ENCODE measurements at places on chromosomes 7 and 10.

- no peak for DNase-seq
Measured at GRCh38 chr10:126924915-126925300, 19.7 kb downstream of the DOCK1 start.

- DNase-seq, result no peak
Measured at GRCh38 chr7:55018361-55019190, at the start of gene EGFR. Gene EGFR, plus strand, starts transcription at chr7:55019017. Its CDS starts 261 bp downstream, at chr7:55019278.

DNA sequence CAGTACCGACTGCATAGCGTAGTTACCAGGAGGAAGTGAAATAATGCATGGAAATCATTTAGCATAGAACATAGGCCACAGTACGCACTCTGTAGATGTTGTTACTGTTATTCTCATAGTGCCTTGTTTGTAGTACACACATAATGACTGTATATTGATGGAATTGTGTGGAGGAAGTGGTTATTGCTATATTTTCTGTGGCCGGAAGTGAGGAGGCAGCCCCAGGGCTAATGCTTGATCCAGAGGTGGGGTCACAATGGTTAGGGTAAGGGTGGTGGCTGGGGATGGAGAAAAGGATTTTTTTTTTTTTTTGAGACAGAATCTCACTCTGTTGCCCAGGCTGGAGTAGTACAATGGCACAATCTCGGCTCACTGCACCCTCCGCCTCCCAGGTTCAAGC lies 4.5 kb upstream of the MGAM start:
- DNase-seq, result no peak

DNA sequence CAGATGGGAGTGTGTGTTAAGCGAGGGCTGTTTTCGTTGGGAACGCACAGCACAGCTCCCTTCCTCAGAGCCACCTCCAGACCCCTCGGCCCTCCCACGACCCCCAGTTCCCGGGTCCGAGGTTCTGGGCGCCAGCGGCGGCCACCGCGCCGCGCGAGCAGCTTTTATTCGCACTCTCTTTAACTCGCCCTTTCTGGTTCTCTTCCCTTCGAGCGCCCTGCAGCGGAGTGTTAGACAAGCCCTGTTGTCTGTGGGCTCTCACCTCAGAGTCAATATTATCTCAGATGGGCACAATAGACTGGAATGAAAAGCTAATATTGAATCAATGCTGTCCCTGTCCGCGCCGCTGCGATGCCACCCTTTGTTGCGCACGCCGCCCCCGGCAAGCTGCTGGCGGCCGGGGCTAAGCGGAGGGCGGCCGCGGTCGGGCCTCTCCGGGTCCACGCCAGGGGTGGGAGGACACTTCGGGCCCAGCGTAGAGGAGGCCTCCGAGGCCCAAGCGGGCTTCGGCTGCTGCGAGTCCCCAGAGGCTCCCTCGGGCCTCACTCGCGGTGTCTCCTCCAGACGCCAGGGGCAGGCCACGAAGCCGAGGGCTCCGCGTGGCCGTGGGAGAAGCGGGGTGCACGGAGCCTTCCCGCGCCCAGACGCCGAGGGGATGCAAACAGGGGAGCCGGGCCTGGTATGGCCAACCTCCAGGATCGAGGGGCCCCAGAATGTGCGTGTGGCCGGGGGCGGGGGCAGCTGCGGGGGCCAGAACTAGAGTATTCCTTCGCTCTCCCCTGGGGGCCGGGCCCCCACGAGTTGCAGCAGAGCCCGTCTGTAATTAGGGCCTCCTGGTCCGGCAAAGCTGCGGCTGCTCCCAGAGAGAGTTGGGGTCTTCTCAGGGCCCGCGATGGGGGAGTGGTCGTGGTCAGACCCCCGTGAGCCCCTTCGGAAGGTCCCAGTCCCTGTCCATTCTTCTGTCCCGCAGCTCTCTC lies 7.9 kb upstream of the EMX2 start:
- DNase-seq, result no peak

- DNase-seq, result no peak
Measured at GRCh38 chr7:129295015-129295423, 70.2 kb downstream of the AHCYL2 start.

GRCh38 chr7:2051707-2052656 lies 180.8 kb downstream of the MAD1L1 start:
- no peak for DNase-seq

- DNase-seq, result no peak
Measured at GRCh38 chr10:99784727-99785441, 2.4 kb downstream of the ABCC2 start.

- no peak for DNase-seq
Measured at GRCh38 chr7:84666651-84667050, 472.1 kb upstream of the SEMA3A start.

DNA sequence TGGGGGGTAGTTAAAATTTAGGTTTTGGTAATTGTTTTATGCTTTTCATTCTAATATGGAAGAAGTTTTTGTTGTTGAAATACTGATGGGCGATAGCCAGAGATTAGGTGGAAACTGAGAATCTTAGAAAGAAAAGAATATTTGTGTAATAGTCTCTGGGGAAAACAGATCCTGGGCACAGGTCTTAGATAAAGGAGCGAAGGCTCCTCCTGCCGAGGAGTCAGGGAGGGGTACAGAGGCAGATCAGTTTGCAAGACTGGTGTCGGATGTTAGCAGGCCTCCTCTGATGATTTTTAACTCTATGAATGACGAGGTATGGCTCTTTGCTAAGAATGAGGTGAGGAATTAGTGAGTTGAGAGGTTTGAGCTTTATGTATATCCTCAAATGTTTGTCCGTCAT lies 339.7 kb downstream of the HGF start:
- no peak for DNase-seq
